ENCODE measurements at places on chromosomes 5 and 9. TPM values are rescaled to one million over a fixed set of nuclear protein-coding genes. Genes with fewer than 3 reads are reported as not detected.

SPINK13 gene
- total RNA-seq = not detected

- no peak for DNase-seq
Observed at GRCh38 chr5:92444888-92445287, 1061.8 kb upstream of the ARRDC3 start.

- DNase-seq = no peak
Observed at GRCh38 chr5:106417566-106417965, 1253.2 kb downstream of the EFNA5 start.

DNA sequence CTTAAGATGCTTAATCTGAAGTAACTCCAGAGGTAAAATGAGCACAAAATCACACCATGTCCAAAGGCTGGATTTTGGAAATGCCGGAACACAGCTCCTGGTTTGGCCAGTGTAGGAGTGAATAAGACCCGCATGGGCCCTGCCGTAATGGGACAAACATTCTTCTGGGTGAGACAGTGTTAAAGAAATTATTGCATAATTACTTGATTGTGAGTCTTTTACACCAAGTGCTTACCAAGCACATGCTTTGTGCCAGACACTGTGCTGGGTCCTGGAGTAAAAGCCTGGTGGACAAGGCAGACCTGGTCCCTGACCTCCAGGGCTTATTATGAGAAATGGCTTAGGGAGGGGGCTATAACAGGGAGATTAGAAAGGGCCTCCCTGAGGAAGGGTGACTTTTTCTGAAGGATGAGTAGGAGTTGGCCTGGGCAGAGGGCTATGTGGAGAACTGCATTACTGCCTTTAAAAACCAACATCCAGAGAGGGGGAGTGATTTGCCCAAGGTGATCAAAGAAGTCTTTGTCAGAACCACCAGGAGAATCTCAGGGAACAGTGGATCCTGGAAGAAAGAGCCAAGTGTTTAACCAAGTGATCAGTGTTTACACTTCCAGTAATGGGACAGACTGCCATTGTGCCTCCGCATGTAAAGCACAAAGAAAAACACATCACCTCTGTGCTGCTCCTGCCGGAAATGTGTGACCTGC is 3.5 kb downstream of the PDE6A start:
- DNase-seq = no peak

Measured in aorta (tissue), 5 donors.